ENCODE measurements at places on chromosomes 4 and X.

- DNase-seq, result no peak
Measured at GRCh38 chr4:110510277-110510676, 34.3 kb downstream of the ENPEP start.

GRCh38 chr4:22179124-22179874, 230.7 kb upstream of the KCNIP4 start:
- peak; percentile 81 for DNase-seq

GRCh38 chr4:150078579-150079080, 385 bp downstream of the DCLK2 start:
- DNase-seq, result no peak

DNA sequence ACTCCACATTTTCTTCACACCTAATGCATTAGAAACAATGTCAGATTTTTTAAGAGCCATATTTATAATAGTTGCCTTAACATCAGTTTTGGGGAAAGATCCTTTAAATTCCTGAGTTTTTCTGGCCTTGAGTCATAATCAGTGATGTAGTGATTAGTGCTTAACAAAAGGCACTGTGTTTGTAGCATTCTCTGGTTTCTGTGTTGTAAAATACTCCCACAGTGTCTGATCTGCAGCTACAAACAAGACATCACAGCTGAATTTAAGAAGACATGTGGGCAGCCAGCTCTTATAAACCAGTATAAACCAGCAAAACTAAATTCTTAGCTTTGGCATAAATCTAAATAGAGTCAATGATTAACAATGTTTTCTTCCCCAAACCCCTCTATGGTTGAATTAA, 233.8 kb downstream of the FSTL5 start:
- DNase-seq, result no peak

- DNase-seq, result no peak
Measured at GRCh38 chr4:147550626-147551246, 66.5 kb upstream of the TMEM184C start.

DNA sequence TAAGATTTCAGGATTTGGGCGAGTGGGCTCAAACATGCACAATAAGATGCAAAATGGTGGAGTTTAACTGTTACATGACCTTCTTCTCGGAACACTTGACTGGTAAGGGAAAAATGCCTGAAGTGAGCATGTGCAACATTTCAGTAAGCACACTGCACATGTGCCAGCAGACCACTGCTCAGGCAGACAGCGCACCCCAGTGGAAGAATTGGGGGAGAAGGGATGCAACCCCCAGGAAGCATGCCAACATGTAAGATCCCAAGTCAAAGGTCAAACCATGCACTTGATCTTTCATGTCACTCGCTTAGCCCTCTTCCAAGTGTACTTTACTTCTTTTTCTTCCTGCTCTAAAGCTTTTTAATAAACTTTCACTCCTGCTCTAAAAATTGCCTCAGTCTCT, 256.3 kb downstream of the CENPC start:
- DNase-seq, result no peak

GRCh38 chr4:169228076-169228475, 42.7 kb downstream of the SH3RF1 start:
- DNase-seq, result no peak

Data from GM04503 (cell line).